ENCODE measurements at places on chromosomes 7 and 10. TPM values are rescaled to one million over a fixed set of nuclear protein-coding genes. Genes with fewer than 3 reads are reported as not detected.

GIMAP6 gene
- not detected for total RNA-seq

COL28A1 gene
- total RNA-seq, result 0.60 TPM

SEMA3E gene
- 2.3 TPM for total RNA-seq

SPDYE3 gene
- total RNA-seq, result not detected

WEE2 gene
- not detected for total RNA-seq

PON3 gene
- total RNA-seq, result 31.0 TPM

CNNM1 gene
- 26.2 TPM for total RNA-seq

GPER1 gene
- total RNA-seq, result 1.1 TPM
